Upper lobe of left lung (tissue), 6 donors: ENCODE measurements at places on chromosomes 6 and 20. TPM values are rescaled to one million over a fixed set of nuclear protein-coding genes. Genes with fewer than 3 reads are reported as not detected.

The KCNK15 gene
- 1.3 TPM for total RNA-seq

DNA sequence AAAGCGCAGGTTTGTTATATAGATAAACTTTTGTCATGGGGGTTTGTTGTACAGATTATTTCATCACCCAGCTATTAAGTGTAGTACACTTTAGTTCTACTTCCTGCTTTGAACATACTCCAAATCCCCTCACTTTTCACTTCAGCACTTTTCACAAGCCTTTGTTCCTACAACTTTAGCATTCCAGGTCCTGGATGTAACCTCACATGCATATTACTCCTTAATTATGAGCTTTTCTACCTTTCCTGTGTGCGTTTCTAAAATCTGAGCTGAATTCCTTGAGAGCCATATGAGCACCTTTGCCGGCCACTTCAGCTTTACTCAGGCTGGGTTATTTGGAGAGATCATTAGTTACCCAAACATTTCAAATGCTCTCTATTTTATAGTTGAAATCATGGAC, 179.2 kb upstream of the TNFAIP3 start:
- no peaks in the 10 kb centered on the region for H3K27me3 ChIP-seq
- DNase-seq, result no peak
- no peak overlapping the region for H3K4me3 ChIP-seq

- H3K27ac ChIP-seq, result peak overlapping the region; percentile 50
- H3K36me3 ChIP-seq, result no peaks in the 10 kb centered on the region
- H3K4me3 ChIP-seq, result no peak overlapping the region
- peaks cover 10% of the 10 kb centered on the region for H3K27me3 ChIP-seq
Measured at GRCh38 chr6:13920552-13920951, 4.2 kb upstream of the RNF182 start.

DNA sequence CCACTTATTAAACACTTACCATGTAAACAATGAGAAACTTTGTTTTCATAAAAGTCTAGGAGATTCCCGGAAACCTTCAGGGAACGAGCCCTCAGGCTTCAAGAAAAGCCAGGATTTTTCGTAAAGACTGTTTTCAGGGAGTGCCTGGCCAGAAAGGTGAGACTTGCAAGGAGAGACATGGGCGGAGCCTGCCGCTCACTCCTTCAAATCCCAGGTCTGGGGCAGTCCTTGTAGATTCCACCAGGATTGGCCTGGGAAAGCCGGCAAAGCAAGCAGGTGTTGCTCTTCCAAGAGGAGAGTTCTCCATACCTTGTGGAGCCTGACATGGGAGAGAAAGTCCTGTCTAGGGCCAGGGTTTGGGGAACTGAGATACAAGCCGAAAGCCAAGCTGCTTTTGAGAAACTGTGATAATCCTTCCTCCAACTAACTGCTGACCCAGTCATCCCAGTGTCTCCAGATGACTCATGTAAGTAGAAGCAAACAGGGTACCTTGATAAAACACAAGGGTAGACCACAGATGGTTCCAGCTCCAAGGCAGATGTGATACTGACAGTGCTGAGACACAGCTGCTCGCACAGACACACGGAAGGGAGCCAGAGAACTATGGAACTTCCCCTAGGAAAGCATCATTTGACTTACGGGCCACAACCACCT, 69.4 kb upstream of the NAA20 start:
- H3K4me1 ChIP-seq, result peaks cover 35% of the 10 kb centered on the region
- H3K27ac ChIP-seq, result peak overlapping the region; percentile 81
- no peaks in the 10 kb centered on the region for H3K27me3 ChIP-seq
- no peak overlapping the region for H3K4me3 ChIP-seq
- DNase-seq, result no peak

DNA sequence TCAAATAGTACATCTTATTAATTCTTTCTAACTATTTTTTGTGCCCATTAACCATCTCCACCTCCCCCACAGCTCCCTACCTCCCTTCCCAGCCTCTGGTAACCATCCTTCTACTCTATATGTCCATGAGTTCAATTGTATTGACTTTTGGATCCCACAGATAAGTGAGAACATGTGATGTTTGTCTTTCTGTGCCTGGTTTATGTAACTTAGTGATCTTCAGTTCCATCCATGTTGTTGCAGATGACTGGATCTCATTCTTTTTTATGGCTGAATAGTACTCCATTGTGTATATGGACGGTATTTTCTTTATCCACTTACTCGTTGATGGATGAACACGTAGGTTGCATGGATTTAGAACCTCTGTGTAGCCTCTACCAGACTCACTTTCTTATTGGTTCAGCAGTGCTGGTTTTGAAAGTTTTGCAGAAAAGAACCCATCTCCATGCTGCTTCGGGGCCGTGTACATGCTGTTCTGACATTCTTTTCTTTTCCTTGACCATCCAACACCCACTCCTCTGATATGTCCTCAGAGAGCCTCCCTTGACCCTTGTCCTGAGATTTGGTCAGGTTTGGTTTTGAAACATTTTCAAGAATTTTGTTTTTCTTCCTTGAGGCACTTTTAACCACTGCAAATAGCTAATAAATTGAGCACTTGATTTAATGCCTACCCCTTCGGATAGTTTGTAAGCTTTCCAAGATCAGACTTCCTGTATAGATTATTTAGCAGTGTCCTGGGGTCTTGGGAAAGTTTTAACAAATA, 231.2 kb upstream of the ZFP64 start:
- DNase-seq, result no peak
- H3K4me1 ChIP-seq, result no peaks in the 10 kb centered on the region
- H3K27ac ChIP-seq, result no peak overlapping the region
- no peaks in the 10 kb centered on the region for H3K27me3 ChIP-seq
- H3K36me3 ChIP-seq, result no peaks in the 10 kb centered on the region
- no peak overlapping the region for H3K4me3 ChIP-seq

The ULBP3 gene
- total RNA-seq, result 3.2 TPM

- no peak overlapping the region for H3K4me3 ChIP-seq
- DNase-seq, result no peak
- H3K4me1 ChIP-seq, result peaks cover 10% of the 10 kb centered on the region
- no peaks in the 10 kb centered on the region for H3K36me3 ChIP-seq
- H3K27me3 ChIP-seq, result no peaks in the 10 kb centered on the region
Measured at GRCh38 chr6:73739096-73739495, 43.1 kb downstream of the CD109 start.

DNA sequence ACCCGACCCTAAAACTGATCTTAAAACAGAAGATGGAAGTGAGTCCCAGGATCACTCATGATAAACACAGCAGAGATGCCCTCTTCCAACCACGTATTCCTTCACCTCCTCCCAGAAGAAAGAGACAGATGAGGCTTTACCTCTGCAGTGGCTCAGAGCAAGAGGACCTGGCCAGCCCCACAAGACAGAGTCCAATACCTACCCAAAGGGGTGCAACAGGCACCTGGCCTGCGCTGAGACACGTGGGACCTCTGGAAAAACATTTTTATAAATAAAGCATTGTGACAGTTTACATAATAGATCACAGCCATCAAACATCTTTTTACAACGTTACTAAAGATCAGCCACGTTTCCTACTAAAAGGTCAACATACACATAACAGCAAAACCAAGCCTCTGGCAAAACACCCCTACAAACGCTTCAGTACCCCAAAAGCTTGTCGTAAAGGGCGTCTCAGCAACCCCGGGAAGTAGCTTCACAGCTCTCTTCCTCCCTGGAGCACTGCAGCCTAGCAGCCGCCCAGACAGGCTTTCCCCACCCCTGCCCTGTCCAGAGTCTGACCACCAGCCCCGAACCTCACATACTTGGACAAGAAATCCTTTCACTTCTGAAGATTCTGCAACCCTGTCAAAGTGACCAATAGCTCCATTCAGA, 2.9 kb downstream of the TAF4 start:
- no peak overlapping the region for H3K27ac ChIP-seq
- no peaks in the 10 kb centered on the region for H3K36me3 ChIP-seq
- H3K27me3 ChIP-seq, result no peaks in the 10 kb centered on the region
- H3K4me1 ChIP-seq, result peaks cover 37% of the 10 kb centered on the region
- no peak for DNase-seq

DNA sequence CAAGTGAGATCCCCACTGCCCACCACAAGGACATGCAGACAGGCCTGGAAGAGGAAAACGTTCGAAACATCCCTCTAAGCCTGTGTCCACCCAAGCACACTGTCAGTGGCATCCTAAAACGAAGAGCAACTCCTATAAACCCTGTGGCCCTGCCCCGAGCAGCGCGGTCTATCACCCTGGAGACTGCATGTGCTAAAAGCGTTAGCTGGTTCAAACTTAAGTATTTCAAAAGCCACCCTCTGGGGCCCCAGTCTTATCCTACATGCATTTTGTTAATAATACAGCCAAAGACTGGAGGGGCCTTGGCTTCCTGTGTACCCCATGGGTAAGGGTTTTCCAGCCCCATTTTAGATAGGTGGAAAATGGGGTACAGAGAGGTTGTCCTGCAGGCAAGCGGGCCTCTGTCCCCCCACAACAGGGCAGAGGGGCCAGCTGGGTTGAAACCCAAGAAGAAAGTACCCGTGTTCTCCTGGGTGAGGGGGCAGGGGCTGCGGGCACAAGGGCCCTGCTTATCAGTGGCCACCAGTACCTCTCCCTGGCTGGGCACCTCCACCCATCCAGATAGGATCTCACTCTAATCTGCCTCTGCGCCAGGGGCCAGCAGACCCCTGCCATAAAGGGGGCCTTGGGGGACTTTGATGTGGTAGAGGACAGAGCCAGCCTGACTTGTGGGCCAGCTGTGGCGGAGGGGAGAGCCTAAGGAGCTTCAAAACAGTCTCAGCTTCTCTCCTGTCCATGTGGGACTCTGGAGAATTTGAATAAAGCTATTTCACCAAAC, 28.3 kb downstream of the PREX1 start:
- DNase-seq, result no peak
- no peaks in the 10 kb centered on the region for H3K27me3 ChIP-seq
- H3K4me3 ChIP-seq, result no peak overlapping the region
- H3K4me1 ChIP-seq, result peaks cover 66% of the 10 kb centered on the region

The CST4 gene
- not detected for total RNA-seq

DNA sequence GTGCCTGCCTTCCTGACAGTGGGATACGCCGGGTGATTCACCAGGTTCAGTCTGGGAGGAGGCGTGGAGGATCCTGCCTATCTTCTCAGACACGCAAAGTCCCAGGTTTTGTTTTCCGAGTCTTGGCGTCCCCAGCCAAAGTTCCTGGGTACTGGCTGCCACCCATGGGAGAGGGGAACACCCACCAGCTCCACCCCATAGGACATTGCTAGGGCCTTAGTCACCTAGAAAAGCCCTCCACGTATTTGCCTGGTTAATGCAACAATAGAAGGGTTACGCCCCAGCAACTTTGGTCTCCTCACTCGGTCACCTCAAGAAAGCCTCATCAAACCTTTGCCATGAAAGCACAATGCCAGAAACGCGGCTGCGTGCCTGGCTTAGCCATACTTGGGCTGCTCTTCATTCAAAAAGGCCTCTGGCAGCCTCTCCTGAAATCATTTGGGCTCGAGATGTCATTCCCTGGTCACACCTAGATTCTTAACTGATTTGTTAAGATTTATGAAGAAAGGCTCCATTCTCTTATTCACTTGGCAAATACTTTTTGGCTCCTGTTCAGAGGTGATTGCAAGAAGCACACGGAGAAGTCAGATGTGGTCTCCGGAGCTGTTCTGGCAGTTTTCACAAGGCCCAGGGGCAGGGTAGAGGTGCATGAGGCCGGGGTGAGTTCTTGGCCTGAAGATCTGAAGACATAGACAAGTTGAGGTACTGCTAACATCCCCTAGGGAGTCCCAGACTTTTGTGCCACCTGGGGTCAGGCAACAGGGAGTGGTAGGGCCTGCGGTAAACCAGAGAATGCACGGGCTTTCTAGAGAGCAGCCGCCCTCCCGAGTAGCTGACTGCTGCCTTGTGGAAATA, 35.5 kb upstream of the ZNF133 start:
- no peaks in the 10 kb centered on the region for H3K4me1 ChIP-seq
- H3K36me3 ChIP-seq, result no peaks in the 10 kb centered on the region
- H3K27ac ChIP-seq, result peak overlapping the region; percentile 67
- H3K4me3 ChIP-seq, result no peak overlapping the region
- peak; percentile 67 for DNase-seq

The FGD2 gene
- 102 TPM for total RNA-seq

The SOX18 gene
- 11.9 TPM for total RNA-seq

The ZSCAN23 gene
- total RNA-seq, result 2.2 TPM

The PPDPF gene
- 244 TPM for total RNA-seq

The GHRH gene
- not detected for total RNA-seq

GRCh38 chr6:17167327-17167979, 65.6 kb downstream of the STMND1 start:
- DNase-seq, result no peak
- H3K36me3 ChIP-seq, result no peaks in the 10 kb centered on the region
- H3K27ac ChIP-seq, result no peak overlapping the region
- H3K27me3 ChIP-seq, result no peaks in the 10 kb centered on the region
- H3K4me1 ChIP-seq, result no peaks in the 10 kb centered on the region
- H3K4me3 ChIP-seq, result no peak overlapping the region

The EYS gene
- total RNA-seq, result under 0.01 TPM

GRCh38 chr20:22597303-22597702, 12.9 kb upstream of the FOXA2 start:
- no peaks in the 10 kb centered on the region for H3K4me1 ChIP-seq
- no peak overlapping the region for H3K4me3 ChIP-seq
- H3K27ac ChIP-seq, result no peak overlapping the region
